ENCODE measurements at places on chromosomes 13 and 19.

GRCh38 chr19:2371656-2372055 is 11.6 kb downstream of the TMPRSS9 start:
- ATAC-seq = peak; percentile 66

DNA sequence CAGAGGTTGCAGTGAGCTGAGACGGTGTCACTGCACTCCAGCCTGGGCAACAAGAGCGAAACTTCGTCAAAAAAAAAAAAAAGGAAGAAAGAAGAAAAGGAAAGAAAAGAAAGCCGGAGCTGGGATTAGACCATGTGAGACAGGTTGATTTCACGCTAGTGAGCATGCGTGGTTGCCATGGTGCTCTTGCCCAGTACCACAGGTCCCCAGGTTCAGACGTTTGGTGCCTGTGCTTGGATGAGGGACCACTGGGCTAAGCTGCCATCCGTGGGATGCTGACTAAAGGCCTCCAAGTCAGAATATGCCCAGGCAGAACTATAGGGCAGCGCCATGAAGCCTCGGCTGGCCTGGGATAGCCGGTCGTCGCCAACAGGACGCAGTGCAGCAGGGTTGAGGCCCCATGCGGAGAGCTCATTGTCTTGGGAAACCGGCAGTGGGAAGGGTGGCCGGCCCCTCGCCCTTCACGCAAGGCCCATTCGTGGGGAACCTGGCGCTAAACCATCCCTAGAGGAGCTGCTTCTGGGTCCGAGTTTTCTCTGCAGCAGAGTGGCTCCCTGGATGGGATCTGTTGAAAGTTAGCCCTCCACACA is 7.2 kb upstream of the TEX101 start:
- no peak for ATAC-seq

DNA sequence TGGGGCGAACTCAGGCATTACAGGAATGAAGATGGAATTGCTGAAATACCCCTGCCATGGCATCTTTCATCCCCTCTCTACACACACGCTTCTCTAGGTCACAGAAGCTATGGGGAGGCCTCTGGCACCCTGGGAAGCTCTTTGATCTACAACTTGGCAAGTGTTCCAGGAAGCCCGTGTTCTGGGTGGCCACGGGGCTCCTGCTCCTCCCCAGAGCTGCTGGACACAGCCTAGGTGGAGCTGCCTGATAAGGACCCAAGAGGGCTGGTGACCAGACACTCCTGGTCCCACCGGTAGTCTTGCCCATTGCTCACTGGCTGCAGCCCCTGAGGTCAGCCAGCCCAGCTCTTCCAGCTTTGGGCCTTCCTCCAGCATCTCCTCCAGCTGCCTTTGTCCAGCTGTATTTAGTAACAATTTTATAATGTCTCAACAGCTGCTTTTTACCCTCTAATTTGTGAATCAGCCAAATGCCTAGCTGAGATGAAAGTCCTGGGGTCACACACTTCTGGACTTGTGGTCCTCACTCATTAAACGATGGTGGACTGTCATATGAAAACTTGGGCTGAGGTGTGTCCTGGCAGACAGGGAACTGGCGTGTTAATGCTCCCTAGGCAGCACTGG is 72.8 kb upstream of the SPATA13 start:
- ATAC-seq = no peak

- ATAC-seq = peak; percentile 97
Measured at GRCh38 chr13:78147905-78148304, 229.3 kb upstream of the EDNRB start.
